ENCODE measurements at places on chromosomes 2 and 18. TPM values are rescaled to one million over a fixed set of nuclear protein-coding genes. Genes with fewer than 3 reads are reported as not detected.

- peak; percentile 63 for DNase-seq
These were observed 9.1 kb downstream of the SP9 start for GRCh38 chr2:174343623-174344455.

The SNRPD1 gene
- 28.6 TPM for total RNA-seq

DNA sequence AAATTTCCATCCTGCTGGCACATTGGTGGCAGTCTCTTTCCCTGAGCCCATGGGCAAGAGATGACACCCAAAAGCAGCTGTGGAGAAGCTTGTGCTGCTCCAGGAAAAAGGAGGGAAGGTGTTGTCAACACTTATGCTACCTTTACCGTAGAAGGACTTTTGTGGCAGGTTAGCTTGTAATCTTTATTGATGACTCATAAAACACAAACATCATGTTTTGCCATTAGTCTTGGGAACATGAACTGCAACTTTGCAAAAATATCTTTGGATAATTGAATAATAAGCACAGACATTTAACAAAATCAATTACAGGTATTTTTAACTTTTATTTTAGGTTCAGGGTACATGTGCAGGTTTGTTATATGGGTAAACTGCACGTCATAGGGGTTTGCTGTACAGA, 33.4 kb downstream of the DRC1 start:
- no peak for DNase-seq

DNA sequence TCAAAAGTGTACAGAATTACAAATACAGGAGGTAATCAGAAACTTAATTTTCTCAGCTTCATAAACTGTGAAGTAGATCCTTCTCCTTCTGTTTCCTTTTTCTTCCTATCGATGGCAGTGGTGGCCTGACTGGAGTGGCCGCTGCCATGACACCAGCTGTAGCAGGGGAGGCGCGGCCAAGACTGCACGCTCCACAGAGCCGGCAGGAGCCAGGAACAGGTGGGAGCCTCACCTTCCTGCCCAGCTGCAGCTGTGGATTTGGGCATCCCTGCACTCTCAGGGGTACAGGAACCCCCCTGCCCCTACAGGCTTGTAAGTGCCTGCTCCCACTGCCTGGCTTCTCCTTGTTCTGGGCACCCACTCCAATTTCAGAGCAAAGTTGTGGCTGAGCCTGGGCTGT, 76.1 kb downstream of the EPB41L3 start:
- DNase-seq = no peak

DNA sequence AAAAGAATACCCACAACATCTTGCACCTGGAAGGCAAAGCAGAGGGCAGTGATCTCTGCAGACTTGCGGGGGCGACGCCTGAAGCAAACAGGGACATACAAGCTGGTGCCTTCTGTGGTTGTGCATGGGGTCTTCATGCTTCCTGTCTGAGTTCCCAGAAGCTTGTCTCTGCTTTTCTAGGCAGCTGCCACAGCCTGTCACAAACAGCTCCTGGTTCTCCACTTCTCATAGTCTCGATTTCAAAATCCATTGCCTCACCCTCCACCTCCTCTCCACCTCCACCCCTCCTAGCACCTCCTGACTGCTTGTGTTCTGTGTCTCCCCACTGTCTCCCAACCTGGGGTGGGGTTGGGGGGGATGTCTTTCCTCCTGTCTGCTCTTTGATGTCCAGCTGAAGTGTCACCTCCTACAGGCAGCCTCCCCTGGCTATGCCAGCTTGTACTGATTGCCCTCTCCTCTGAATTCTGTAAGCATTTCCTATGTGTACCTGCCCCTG, 1.7 kb upstream of the PROC start:
- DNase-seq = no peak

The INPP5D gene
- total RNA-seq = 1.7 TPM

DNA sequence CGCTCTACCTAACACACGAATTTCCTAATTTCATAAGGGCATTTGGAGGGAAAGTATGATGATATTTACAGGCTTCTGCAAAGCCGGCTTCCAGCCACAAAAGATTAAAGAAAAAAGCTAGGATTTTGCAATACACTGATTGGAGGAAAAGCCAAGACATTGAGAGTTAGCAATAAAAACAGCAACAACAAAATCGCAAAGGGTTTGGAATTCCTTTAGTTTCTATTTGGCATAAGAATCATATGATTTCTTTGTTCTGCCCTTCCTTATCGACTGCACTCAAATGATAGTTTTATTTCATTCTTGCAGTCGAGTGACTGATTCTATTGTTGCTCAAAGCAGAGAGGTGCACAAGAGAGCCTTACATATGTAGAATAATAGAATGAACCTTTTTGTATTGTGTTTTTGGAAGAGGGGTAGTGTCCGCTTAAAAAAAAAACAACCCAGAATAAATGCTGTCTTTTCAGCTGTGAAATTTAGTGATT, 3.9 kb upstream of the ZNF532 start:
- no peak for DNase-seq

GRCh38 chr2:196233021-196233804, 61.8 kb upstream of the STK17B start:
- DNase-seq = no peak

The MARCHF4 gene
- 0.38 TPM for total RNA-seq

DNA sequence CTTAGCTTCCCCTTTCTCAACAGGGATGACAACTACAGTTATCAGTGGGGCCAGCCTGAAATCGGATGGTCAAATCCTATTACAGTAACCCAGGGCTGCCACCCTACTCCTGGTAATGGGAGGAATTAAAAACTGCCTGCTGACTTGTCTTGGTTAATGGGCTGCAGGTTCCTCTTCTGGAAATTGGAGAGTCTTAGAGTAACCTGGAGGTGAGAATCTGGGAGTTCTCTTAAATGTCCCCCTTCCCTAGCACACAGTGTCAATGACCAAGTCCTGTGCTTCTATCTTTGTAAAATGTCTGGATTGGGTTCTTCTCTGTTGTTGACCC, 113.1 kb downstream of the DDX1 start:
- DNase-seq = no peak

- peak; percentile 88 for DNase-seq
These were observed at the start of gene ICA1L for GRCh38 chr2:202871300-202872141. Gene ICA1L, minus strand, starts transcription at chr2:202871766. Its CDS starts 42,757 bp downstream, at chr2:202829009.

GRCh38 chr2:33071591-33071990, 124.8 kb downstream of the LTBP1 start:
- no peak for DNase-seq

- DNase-seq = no peak
These were observed 4.9 kb downstream of the TMEM177 start for GRCh38 chr2:119683713-119684443.

DNA sequence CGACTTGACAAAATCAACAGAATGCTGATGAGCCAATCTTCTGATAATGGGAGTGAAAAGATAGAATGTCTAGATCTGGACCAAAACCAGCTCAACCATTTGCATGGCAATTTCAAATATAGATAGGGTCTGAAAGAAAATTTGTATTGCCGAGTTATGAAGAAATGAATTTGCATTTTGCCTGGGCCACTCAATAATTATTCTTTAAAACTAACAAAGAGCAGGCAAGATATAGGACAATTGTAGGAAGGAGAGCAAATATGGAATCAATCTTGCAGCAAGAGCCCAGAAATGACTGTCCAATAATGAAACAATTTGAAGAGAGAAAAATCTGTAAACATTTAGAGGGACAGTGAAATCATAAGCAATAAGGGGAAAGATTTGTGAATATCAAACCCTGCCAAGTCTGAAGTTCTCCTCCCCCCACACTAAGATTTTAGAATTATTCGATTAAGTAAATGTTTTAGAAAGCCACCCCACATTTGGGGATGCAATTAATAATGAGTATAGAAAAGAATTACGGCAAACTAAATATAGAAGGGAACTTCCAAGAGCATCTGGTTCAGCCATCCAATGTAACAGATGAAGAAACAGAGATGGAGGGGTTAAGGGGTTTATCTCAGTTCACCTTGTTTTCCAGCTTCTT, 377.4 kb downstream of the SETBP1 start:
- DNase-seq = no peak

DNA sequence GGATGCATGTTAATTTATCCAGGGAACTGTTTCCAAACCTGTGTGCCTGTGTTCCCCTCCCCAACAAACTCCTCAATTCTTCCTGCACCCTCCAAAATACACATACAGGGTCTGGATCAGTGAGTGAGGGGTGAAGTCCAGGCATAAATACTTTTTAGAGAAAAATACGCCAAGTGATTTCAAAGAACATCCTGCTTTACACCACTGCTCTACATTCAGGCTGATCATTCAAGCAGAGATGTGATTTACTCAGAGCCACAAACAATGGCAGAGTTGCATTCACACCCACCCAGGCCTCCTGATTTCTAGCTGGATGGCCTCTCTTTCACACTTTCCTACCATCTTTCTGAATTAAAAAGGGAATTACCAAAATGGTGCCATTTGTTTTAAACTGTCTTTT, 289.5 kb upstream of the SLC14A2 start:
- DNase-seq = no peak

The DYSF gene
- 9.5 TPM for total RNA-seq

DNA sequence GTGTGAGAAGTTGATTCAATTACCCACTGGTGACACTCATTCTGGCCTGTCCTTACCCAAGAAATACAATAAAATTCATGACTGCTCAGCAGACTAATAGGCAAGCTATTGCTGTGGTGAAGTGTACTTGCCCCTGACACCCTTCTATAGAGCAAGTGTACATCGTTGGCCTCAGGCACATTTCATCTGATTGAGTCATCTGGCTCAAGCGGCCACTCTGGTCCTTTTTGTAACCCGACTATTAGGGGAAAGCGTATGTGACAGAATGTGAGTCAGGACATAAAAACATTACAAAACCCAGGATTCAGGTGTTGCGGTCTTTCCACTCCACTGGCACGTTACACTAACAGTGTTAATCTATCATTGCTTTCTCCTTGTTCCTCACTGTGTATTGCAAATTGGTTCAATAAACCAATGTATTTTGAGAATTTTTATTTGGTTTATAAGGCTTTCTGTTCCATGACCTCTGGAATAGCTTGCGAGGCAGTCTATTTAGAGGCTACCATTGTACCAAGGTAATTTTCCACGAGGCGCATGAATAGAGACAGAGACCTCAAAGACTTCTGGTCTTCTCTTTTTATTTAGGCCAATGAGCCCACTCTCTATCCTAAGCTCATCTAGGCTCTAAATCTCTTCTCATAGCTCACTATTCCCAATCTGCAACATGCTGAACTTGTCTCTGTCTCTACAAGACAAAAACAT, 10.2 kb upstream of the TTC32 start:
- no peak for DNase-seq

- no peak for DNase-seq
These were observed 511.4 kb downstream of the KCNJ3 start for GRCh38 chr2:155209696-155210450.

The NAT8 gene
- not detected for total RNA-seq

The EVA1A gene
- total RNA-seq = 7.4 TPM

- no peak for DNase-seq
These were observed 814.5 kb upstream of the PIK3C3 start for GRCh38 chr18:41140506-41140905.

DNA sequence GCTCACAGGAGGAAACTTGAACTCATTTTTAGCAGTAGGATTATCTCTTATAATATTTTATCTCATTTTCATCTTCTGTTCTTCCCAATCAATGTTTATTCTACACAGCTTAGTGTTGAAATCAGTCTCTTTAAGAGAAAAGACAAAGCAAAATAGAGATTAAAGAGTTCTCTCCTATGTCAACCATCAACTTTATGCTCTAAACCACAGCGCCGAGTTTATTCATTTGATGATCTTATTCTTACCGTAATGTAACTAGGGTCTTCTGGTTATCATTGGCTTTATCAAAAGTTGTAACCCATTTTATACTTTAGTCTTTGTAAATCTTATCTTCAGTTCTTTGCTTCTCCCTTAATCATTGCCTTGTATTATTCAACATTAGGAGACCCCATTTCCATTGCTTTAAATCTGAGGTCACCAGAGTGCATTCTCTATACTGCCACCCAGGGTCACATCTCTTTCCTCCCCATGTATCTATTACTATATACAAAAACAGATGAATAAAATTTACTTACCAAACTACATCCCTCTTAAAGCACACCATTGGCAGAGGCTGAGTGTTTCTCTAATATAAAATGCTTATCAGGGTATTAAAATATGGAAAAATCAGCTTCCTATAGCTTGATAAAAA, 22.8 kb upstream of the ERMN start:
- DNase-seq = no peak
